ENCODE measurements at places on chromosomes 5 and 9.

- peak; percentile 81 for DNase-seq
Measured at GRCh38 chr5:127400946-127401670, 110.5 kb downstream of the MEGF10 start.

- DNase-seq = no peak
Measured at GRCh38 chr5:37769108-37769507, 70.7 kb downstream of the GDNF start.

DNA sequence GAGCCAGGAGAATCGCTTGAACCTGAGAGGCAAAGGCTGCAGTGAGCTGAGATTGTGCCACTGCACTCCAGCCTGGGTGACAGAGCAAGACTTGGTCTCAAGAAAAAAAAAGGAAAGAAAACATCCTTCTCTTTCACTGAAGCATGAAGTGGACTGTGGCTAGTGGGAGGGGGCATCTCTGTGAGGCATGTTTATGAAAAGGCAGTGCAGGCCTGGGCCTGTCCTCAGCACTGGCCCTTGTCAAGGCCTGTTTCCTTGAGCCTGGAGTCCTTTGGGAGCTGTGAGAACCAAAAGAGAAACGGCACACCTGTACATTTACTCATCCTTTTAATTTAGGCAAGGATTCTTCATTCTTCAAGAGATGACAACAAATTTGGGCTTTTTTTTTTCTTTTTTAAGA lies 18.3 kb upstream of the FUBP3 start:
- DNase-seq = no peak

GRCh38 chr9:14209399-14210345 lies 104.3 kb downstream of the NFIB start:
- no peak for DNase-seq

DNA sequence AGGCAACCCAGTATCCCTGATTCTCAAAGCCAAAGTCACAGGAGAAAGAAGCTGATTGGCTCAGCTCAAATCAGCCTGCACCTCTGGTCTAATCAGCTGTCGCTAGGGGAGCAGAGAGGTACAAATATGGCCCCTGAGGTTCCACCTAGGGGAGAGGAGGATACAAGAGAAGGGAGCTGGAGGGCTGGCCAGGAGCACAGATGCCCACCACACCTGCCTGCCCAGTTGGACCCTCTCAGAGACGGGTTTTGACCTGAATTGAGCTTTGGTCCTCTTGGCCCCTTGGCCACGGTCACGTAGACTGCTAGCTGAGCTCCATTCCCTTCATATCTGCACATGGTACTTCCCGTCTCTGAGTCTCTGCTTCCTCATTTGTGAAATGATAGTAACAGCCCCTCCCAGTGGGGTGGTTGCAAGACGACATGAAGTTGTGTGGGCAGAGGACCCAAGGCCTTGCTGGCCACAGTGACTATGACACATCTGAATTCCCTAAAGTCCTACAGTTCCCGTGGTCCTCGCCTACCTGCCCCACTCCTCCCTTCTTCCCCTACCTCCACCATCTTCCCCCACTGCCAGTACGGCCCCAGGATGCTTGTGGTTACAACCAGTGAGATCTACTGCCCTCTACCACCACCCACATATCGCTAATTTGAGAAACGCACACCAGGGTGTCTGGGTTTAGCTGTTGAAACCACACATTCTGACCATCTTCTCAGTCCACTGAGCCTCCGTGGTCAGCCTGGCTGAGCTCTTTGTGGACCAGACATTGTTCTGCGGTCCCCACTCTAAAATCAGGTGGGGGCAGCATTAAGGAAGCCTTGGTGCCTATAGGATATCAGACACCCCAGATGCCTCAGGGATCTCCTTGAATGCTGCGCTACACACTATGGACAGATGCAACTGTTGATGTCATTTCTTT lies 60.3 kb upstream of the NEK6 start:
- peak; percentile 98 for DNase-seq

DNA sequence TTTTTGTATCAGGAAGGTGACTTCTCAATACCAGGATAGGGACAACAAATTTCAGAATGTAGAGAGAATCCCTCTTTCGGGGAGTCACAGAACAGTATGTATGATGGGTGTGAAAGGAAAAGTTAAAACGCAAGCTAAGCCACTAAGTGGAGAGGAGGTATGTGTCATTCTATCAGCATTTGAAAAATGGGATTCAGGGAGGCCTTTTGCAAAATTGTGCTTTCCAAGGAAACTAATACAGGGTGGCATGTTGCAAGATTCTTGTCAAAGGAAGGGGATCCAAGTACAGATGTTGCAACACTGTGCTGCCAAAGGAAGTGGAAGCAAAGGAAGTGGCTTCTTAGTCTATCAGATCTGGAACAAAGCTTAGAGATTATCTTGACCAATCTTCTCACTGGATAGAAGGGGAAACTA lies 12.6 kb upstream of the TNIP1 start:
- DNase-seq = peak; percentile 90

DNA sequence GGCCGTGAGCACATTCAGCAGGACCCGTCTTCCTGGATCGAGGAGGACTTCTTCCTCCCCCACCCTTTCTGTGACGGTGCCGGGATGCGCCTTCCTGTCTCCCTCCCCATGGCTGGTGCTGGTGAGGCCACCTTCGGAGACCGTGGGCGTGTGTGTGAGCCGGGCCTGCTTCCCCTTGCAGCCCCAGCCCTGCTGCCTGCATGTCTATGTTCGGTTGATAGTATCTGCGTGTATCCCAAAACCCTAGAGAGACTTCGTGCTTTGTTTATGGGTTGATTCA lies 12.8 kb downstream of the CEP72 start:
- no peak for DNase-seq

All from Kasumi-1 (cell line).